NCI-H2029 treated with DMSO at 0.1 percent for 48 hours (cell line): ENCODE measurements at places on chromosomes 1 and 21.

- DNase-seq = no peak
These were observed 713.0 kb downstream of the BRINP3 start for GRCh38 chr1:189764391-189765320.

DNA sequence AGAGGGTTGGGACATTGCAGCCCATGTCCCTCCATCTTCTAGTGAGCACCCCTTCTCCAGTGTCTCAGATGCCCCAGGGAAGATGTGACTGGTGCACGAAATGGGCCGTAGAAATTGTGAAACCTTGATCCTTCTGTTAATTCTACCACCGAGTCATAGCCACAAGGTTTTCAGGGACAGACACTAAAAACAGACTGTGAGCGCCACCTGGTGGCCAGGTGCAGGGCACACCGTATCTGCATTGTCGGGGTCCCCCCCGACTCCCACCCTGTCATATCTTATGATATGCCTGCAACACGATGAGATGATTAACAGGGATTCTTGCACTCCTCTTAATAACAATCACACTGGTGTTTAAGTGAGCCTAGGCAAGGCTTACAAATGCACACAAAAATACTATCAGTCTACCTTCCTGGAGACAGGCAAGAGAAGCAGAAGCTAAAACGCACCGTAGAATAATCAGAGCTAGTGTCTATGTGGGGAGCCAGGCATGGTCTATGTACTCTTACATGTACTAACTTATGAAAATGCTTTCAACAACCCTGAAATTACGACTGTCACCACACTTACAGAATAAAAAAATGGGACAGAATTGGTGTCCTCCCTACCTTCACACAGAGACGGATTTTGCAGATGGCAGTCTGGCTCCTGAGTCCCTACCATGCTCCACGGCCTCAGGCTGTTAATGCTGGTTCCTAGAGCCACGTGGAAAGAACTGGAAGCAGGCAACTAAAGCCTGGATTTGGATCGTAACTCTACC lies 57.9 kb downstream of the FHAD1 start:
- DNase-seq = peak; percentile 25

- no peak for DNase-seq
These were observed 675.1 kb upstream of the BRINP3 start for GRCh38 chr1:191152776-191153175.

DNA sequence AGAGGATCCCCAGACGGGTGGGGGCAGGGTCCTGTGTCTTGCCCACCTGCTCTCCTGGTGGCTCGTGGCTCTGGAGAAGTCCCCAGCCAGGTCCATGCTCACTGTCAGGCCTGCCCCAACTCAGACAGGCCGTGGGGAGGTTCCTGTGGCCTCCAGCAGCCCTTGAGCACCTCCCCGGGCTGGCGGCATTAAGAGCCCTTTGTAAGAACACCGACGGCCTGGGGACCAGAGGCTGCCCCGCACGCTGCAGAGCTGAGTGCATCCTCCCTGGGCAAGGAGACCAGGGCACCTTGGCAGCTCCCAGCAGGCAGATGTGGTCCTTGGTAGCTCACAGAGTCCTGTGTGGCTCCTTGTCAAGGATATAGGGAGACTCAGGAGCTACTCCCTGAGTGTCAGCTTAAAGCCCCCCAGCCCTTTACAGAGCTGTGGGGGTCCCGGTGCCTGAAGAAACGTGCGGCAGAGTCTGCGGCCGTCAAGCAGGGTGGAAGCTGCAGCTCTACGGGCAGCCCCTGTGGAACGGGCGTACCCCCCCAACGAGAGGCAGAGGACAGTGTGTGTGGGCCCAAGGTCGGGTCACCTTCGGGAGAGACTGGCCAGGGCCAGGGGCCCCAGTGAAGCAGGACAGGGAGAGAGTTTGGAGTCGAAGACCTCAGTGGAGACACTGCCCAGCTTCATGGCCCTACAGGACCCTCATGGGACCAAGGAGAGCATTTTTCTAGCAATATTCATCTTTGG lies 118.6 kb downstream of the PRDM16 start:
- no peak for DNase-seq

- DNase-seq = no peak
These were observed 150.6 kb downstream of the RWDD3 start for GRCh38 chr1:95384567-95384966.

- DNase-seq = no peak
These were observed 207.1 kb upstream of the SGIP1 start for GRCh38 chr1:66326867-66327266.

DNA sequence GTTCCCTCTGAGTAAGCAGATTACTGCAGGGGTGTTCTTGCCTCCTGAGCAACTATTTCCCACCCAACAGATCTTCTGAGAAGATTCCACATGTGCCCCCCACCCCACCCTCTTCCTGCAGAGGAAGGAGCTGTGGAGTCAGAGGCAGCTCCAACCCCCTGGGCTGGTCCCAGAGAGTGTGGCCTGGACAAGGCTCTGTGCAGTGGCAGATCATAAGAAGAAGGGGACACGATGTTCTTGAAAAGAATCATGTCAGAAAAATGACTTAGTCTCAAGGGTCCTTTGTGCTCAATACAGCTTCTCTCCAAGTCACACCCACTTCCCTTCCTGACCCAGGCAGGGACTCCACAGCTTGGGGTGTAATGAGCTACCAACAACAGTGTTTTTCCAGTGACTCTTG lies 95.2 kb downstream of the SYF2 start:
- no peak for DNase-seq

DNA sequence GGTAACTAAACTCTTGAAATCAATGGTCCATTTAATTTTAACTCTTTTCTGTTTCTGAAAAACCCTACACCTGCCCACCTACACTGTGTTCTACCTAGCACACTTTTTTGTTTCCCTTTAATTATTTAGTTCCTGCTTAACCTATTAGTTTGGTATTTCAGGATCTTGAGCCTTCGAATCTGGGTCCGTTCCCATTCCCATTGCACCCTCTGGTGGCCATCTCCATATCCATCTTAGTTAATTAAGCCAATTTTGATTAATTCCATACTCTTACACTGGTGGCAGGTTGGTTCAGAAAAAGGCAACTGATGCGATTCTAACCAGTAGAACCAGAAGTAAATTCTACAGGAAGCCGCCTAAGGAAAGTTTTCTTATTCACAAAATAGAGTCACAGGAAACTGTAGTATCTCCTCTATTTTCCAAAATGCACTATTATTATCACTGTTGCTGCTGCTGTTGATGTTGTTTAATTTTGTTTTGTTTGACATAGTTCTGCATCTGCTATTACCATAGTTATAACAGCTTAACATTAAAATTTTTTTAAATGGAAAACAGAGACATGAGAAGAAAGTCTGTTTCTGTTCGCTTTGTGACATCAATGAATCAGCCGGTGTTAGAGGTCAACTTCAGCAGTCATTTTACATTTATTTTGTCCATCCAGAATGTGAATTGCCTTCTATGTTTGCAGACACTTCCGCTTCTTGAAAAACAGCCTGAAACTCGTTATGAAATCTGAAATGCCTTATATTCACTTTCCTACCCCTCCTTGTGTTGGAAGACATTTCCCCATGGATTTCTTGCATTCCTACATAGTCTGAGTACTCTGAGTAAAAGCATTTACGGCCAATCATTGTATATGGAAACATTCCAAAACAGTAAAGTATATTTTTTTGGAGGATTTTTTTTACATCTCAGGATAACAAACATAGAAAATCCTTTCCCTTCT lies 115.5 kb upstream of the NCAM2 start:
- DNase-seq = peak; percentile 61

- DNase-seq = no peak
These were observed 6.5 kb downstream of the KRTCAP2 start for GRCh38 chr1:155166471-155167165.

- DNase-seq = no peak
These were observed 18.4 kb upstream of the RCAN3 start for GRCh38 chr1:24484199-24484598.

- no peak for DNase-seq
These were observed 684 bp upstream of the MRPL20 start for GRCh38 chr1:1407636-1408318.

- peak; percentile 95 for DNase-seq
These were observed 49.9 kb upstream of the GUCA2A start for GRCh38 chr1:42214447-42214871.

- no peak for DNase-seq
These were observed 50.4 kb downstream of the SNRPE start for GRCh38 chr1:203911806-203912205.

- DNase-seq = no peak
These were observed 356.8 kb downstream of the RRAGC start for GRCh38 chr1:38502758-38503157.

DNA sequence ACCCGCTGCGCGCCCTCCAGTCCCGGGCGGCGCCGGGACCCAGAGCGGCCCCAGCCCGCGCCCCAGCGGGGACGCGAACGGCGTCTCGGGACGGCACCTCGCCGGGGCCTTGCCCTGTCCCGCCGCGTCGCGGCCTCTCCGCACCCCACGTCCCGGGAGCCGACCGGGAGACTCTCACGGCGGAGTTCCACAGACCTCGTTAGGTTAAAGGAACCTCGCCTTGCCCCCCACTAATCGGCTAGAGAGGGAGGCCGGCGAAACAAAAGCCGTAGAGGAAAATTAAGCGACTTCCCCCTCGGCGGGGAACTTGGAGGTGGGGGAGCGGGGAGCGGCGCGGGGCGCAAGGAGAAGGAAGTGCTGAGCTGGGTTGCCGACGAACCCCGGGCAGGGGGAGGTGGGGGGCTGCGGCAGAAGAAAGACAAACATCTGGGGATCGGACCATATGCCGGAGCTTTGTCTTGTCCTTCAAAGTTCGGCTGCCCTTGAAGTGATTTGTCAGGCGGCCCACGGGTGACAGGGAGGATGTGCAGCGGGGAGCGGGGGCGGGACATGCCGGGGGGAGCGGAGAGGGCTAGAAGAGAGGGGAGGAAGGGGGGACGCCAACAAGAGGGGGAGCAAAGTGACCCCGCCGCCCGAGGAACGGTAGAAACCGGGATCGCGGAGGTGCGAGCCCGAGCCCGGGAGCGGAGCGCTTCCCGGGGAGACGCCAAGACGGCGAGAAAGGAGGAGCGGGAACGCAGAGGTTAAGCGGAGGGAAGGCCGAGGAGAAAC lies 120.0 kb upstream of the RRP15 start:
- DNase-seq = no peak
